ENCODE measurements at places on chromosomes 7 and 10.

DNA sequence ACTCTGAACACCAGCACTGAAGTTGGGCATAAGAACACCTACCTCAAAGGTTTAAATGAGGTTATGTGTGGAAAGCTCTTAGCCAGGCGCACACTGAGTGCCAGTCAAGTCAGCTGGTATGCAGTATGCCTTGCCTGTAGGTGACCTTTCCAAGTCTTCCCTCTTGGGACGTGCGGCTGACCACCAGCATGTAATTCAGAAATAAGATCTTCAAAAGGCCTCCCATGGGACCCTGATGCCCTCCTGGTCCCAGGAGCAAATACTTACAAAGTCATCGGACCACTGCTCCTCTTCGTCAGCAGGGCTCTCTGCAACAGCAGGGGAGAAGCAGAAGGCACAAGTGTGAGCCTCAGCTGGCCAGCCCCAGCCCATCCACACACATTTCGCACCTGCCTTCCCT is 40.8 kb downstream of the BLNK start:
- DNase-seq: no peak

DNA sequence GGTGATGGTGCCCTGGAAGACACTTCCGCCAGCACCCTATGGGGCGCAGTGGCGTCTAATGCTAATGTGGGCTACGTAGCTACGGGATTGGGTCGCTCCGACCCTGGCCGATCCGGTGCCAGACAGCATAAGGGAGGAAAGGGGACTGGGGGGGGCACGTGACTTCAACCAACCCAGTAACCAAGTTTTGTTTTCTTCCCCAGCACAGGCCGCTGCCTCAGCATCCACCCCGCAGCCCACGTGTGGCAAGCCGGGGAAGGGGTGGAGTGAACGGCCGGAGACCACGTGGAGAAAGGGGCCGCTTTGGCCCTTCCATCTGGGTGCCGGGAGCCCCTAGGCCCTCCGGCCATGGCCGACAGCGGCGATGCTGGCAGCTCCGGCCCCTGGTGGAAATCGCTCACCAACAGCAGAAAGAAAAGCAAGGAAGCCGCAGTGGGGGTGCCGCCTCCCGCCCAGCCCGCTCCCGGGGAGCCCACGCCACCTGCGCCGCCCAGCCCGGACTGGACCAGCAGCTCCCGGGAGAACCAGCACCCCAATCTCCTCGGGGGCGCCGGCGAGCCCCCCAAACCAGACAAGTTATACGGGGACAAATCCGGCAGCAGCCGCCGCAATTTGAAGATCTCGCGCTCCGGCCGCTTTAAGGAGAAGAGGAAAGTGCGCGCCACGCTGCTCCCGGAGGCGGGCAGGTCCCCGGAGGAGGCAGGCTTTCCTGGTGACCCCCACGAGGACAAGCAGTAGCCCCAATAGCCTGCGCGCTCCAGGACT is 2.5 kb downstream of the PRR15 start:
- DNase-seq: no peak

DNA sequence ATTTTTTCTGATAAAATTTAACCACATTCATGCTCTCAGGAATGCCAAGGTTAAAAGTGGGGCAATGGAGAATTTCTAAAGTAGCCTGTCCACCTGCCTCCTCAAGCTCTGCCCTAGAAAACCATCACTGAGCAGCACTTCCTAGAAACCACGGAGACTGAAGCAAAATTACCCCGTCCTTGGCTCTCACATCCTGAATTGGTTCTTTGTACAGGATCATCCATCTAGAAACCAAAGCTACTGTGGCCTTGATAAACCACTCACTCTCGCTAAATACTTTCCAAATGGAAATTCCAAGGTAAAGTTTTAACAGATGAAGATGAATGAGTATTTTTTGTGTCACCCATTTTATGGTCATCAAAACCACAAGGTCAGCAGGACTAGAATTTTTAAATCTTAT is 96.6 kb downstream of the AVL9 start:
- no peak for DNase-seq

GRCh38 chr10:122062831-122063674 is 74.1 kb downstream of the TACC2 start:
- DNase-seq: no peak

DNA sequence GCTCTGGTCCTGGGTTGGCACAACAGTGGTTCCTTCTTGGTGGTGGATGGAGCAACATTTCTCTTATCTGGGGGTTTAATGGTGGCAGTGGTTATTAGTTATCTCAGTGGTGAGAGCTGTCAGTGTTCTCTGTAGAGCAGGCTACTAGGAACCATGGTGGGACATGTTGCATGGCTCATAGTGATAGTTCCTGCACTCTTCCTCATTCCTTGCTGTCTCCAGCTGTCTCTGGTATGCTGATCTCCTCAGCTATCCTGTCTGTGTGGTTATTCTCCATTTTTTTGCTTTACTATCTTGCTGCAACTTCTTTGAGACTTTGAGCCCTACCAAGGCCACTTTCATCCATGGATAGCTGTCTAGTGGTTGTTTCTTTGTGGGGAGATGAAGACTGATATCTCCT is 44.0 kb downstream of the CCDC7 start:
- no peak for DNase-seq

GRCh38 chr10:6543431-6544005 is 36.6 kb downstream of the PRKCQ start:
- peak; percentile 74 for DNase-seq

- no peak for DNase-seq
Measured at GRCh38 chr7:127959770-127960169, 71.5 kb downstream of the LRRC4 start.

- DNase-seq: no peak
Measured at GRCh38 chr10:73366381-73367298, 8.0 kb upstream of the CFAP70 start.

GRCh38 chr7:106041140-106041717 is 70.9 kb downstream of the SYPL1 start:
- DNase-seq: peak; percentile 28

- DNase-seq: peak; percentile 4
Measured at GRCh38 chr10:16195178-16195769, 241.5 kb upstream of the PTER start.

- DNase-seq: no peak
Measured at GRCh38 chr10:78353636-78354035, 320.0 kb downstream of the RPS24 start.

DNA sequence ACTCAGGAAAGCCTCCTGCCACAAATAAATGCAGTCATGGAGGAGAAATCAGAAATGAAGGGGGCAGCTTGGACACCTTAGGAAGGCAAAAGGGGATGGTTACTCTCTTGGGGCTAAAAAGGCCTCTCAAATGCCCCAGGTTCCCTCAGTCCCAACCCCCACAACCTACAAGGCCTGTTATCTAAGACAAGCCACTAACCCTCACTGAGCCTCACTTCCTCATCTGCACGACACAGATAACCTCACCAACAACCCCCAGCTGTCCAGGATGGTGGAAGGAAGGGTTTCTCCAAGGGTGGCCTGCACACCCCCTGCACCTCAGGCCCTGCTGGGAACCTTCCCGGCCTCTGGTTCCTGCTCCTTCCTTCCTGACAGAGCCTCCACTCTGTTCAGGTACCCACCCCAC is 29.2 kb downstream of the SORBS1 start:
- DNase-seq: no peak

GRCh38 chr7:23247046-23247602 is 549 bp downstream of the GPNMB start:
- no peak for DNase-seq

DNA sequence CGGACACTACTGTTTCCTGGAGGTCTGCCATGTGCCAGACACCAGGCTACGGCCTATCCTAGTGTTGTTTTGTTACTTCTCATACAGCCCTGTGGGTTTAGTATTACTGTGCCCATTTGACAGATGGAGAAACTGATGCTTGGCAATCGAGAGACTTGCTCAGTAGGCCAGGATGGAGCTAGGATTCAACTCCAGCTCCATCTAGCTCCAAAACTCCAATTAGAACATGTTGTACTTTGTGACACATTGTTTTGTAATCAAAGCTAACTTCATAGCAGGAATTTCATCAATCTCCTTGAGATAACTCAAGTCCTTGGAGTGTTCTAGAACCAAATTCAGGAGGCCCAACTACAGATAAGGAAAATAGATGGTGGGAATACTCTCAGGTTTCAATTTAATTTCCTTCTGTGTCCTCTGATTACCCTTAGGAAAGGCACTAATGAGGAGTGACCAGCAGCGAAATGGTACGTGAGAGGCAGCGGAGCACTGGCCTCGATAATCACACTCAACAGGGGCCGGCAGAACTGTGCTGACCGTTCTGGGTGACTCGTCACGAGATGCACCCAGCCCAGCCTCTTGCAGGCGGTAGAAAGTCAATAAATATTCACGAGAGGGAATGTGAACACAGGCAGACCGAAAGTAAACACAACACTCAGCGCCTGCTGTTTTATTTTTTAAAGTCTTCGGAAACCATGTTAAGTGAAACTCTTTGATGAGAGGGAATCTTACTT is 269.6 kb upstream of the NEBL start:
- no peak for DNase-seq

GRCh38 chr7:48511080-48511479 is 339.8 kb downstream of the ABCA13 start:
- DNase-seq: no peak

- no peak for DNase-seq
Measured at GRCh38 chr7:780516-780915, 51.8 kb upstream of the SUN1 start.

DNA sequence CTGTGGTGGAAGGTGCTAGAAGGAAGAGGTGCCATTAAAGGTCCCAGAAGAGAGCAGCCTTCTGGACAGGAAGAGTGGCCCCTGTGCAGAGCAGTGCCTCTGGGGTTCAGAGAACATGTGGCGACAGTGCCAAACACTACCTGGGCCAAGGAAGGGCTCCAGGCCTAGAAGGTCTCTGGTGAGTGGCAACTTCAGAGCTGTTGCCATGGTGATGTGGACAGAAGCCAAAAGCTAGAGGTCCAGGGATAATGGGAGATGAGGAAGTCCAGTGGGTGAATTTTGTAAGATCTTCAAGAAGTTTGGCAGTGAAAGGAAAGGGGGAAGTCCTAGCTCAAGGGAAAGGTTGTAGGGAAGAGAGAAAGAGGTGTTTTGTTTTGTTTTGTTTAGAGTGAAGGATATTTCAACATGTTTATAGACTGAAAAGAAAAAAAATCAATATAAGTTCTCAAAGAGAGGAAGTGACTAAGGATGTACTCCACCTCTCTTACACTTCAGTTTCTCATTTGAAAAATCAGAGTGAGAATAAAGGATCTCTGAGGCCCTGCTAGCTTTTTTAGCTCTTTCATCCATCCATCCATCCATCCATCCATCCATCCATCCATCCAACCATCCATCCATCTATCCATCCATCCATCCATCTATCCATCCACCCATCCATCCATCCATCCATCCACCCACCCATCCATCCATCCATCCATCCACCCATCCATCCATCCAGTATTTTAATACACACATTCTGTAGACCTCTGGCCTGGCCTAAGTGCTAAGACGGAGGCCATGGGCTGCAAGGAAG is 77.1 kb upstream of the DUSP5 start:
- no peak for DNase-seq

DNA sequence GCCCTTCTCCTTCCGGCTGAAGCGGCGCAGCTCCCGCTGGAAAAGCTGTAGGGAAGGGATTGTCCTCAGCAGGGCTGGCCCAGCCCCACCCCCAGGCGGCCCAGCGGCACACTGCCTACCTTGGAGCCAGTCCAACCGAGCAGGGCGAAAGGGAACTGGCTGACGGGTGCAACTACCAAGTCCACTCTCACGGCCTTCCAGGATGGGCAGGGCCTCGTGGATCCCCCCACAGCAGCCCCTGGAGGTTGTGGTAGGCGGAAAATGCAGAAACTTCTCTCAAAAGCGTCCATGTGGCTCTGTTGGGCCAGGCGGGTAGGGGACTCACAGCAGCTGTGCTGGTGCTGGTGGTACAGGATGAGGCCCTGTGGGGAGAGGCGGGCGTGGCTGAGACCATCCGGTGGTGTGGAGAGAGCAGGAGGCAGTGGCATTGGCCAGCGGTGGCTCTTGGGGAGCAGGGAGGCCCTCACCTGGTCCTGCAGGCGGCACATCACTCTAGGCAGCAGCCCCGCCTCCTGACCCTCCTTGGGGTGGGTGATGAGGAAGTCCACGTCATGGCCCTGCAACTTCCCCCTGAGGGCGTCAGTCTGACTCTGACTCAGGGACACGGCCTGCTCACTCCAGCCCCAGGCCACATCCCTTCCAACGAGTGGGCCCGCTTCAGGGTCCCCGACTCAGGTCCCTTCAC is 8.4 kb upstream of the PGAM2 start:
- DNase-seq: peak; percentile 55

GRCh38 chr7:147008530-147008929 is 891.9 kb downstream of the CNTNAP2 start:
- no peak for DNase-seq

- DNase-seq: no peak
Measured at GRCh38 chr10:109676703-109677102, 246.6 kb downstream of the XPNPEP1 start.

- DNase-seq: no peak
Measured at GRCh38 chr7:6260291-6261187, 11.9 kb downstream of the CYTH3 start.

DNA sequence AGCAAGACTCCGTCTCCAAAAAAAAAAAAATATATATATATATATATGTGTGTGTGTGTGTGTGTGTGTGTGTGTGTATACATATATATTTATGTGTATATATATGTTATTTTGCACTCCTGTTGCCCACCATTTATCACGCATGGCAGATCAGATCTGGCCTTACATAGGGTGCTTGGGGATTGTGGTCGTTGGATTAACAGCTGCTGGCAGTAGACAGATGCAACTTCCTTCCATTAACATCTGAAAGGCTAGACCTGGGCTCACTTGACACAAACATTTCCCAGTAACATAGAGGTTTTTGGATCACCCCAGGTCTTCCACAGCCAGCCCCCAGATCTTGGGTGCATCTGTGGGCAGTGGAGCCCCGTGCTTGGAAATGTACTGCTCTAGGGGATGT is 40.8 kb upstream of the DLD start:
- DNase-seq: no peak

GRCh38 chr7:83524277-83525075 is 124.5 kb downstream of the SEMA3E start:
- no peak for DNase-seq

GRCh38 chr10:79387974-79388850 is 40.9 kb downstream of the PPIF start:
- DNase-seq: no peak

Measured in CD4-positive, alpha-beta T cell treated with Interleukin-21 for 1 hour (primary cell).